ENCODE measurements at places on chromosomes 16 and 17.

DNA sequence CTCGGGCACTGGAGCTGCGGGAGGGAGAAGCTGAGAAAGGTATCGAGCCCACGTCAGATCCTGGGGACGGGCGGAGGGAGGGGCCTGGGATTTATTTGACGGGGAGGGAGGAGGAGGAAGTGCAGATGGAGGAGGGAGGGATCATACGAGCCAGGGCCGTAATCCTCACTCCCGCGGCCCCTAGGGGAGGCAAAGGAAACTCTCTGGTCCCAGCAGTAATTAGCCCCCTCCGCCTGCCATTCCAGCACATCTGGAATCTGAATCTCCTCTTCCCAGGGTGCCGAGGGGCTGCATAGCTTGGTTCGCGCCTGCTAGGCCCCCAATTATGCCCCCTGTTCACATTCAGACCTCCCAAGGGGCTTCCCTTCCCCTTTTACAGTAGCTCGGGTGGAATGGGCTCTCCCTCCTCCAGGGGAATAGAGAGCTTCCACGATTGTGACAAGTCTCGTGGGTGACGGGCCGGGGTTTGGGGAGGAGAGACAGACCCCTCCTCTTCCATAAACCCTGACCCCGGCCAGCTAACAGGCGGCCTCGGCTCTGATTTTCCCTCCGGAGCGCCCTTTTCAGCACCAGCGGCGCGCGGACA lies at the start of gene SEZ6L2:
Gene SEZ6L2 (minus strand): TSS at position 35 of the 586 bp plus-strand sequence. CDS start 531 bp downstream, outside the sequence.
- peak; percentile 86 for DNase-seq

DNA sequence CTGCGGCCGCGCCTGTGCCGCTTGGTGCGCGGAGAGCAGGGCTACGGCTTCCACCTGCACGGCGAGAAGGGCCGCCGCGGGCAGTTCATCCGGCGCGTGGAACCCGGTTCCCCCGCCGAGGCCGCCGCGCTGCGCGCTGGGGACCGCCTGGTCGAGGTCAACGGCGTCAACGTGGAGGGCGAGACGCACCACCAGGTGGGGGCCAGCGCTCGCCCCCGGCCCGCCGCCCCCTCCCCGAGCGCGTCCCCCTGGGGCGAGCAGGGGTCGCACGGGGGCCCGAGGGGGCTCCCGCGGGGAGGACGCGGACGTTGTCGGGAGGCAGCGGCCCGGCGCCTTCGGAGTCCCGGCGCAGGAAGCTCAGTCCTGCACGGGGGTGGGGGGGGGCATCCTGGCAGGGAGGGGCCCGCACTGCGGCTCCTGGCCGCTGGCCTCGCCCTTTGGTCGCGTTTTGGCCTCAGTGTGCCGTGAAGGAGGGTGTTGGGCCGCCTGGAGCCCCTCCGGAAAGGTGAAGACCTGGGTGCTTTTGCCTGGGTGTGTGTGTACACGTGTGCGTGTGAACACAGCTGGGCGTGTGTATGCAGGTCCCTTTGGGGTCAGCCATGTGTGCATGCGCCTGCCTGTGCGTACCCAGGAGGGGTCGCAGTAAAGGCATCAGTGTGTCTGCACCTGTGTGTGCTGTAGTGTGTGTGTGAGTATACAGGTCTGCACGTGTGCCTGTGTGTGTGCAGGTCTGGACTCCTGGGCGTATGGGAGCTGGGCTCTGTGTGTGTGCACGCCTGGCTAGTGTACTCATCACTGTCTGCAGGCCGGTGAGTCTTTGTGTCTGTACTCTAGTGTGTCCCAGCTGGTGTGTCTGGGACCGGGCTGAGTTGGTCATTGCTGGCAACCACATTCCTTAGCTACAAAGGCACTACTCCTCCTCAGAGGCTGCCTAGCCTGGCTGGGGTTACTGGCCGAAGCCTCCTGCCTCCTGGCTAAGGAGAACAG lies 615 bp downstream of the NHERF2 start:
- DNase-seq: no peak

GRCh38 chr17:81083125-81083765 lies 48.3 kb downstream of the BAIAP2 start:
- no peak for DNase-seq

- DNase-seq: no peak
These were observed 221.1 kb upstream of the HSBP1 start for GRCh38 chr16:83586461-83587200.

- no peak for DNase-seq
These were observed 20.4 kb downstream of the CDR2 start for GRCh38 chr16:22353933-22354541.

GRCh38 chr17:80270104-80270503 lies 9.5 kb downstream of the RNF213 start:
- DNase-seq: no peak
